ENCODE measurements at places on chromosomes 12 and 14.

GRCh38 chr14:54652605-54653052 lies 85.7 kb downstream of the SAMD4A start:
- no peak for DNase-seq

DNA sequence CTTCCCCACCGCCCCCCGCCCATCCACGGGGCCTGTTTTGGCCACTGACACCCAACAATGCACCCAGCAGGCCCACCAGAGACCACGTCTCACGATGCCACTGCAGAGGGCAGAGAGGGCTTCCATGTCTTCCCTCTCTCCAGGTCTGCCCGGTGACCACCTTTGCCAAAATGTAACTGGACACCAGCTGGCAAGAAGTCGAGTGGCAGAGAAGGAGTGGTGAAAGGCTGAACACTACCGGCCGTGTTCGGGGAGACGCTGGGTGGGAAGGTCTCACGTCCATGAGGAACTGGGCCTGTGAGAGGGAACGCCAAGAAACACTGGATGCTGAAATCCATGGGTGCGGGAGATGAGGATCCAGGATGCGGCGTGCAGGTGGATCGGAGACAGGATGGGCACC lies 308.2 kb downstream of the ADGRD1 start:
- no peak for DNase-seq

DNA sequence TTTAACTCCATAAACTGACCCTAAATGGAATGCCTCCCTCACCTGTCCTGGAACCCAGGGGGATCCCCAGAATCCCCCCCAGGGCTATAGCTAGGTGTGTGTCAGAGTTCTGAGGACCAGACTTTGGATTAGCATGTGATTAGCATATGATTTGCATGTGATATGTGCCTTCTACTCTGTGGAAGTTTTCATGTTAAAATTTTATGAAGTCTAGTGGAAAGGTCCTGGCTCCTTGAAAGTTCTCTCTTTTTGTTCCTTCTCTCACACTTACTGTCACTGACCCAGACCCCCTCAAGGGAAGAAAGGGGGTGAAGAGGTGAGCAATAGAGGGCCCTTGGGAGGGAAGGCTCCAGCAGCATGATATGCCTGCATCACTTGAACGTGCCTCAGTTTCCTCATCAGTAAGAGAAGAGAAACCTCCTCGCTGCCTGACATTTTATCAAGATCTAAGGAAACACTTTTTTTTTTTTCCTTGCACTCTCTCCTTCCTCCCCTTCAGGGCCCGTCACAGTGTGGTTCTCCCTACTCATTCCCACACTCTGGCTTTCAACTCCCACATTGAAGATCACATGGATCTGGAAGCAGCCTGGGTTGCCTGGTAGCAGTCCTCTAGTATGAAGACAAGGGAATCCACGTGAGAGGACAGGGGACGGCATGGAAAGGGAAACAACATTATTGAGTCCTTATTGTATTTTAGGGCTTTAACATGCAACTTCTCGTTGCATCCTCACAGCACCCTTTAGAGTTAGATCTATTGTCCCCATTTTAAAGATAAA lies 3.3 kb upstream of the C1QL4 start:
- no peak for DNase-seq

- no peak for DNase-seq
These were observed 164.9 kb downstream of the CCDC91 start for GRCh38 chr12:28355161-28355560.

GRCh38 chr12:113649256-113649830 lies 177.7 kb upstream of the LHX5 start:
- no peak for DNase-seq

DNA sequence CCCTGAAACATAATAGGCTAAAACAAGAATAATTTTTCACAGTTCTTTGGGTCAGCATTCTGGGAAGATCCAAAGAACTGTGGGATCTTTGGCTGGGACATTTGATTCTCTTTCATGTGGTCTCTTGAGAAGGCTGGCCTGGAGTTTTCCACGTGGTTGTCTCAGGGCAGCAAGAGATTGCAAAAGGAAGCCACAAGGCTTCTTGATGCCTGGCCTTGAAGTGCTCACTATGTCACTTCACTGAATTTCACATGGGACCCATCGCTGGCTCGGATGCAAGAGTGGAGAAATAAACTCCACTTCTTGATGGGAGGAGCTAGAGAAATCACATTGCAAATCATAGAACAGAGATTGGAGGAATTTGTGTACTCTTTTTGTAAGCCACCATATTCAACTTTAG lies 343.4 kb downstream of the MED13L start:
- DNase-seq: no peak

DNA sequence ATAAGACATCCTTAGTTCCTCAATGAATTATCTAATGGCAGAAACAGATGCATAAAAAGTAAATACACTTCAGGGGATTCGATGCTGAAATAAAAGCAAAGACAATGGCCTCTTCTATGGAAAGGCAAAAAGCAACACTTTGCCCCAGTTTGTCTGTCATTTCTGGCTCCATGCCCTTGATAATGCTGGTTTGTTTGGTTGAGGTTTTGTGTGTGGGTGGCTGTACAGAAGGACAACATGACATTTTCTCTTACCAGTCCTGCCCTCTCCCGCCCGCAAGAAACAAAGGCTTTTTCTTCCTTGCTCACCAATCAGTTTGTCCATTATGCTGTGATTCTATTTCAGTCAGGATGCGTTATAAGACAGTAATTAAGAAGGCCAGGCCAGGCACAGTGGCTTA lies 18.1 kb upstream of the WDR89 start:
- DNase-seq: no peak

DNA sequence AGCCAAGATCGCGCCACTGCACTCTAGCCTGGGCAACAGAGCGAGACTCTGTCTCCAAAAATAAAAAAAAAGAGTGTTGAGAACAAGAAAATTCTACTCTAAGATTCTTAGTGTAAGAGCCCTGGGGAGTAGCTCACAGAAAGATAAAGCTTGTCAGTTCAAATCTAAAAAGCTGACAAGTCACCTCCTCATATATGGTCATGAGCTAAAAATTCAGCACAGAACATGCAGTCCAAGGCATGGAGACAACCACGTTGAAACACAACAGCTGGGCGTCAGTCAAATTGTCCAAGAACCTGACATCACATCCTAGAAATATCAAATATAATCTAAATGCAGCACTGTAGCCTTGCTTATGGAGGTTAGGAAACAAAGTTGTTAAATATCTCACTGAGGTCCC lies 47.8 kb downstream of the CLIP1 start:
- DNase-seq: no peak

DNA sequence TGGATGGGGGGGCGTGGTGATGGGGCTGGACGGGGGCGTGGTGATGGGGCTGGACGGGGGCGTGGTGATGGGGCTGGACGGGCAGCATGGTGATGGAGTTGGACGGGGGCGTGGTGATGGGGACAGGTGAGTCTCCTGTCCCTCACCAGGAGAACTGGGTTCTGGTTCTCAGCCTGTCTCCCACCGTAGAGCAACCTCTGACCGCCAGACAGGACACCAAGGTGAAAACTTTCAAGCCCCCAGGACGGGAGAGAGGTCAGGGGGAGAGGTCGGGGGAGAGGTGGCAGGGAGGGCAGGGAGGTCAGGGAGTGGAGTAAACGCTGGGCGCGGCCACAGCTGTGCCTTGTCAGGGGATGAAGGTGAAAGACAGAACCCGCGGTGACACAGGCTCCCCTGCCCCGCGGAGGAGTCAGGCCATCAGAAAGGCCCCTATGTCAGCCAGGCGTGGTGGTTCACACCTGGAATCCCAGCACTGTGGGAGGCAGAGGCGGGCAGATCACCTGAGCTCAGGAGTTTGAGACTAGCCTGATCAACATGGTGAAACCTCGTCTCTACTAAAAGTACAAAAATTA lies 84.6 kb downstream of the GALNT9 start:
- no peak for DNase-seq

- DNase-seq: no peak
These were observed 12.6 kb upstream of the TTC7B start for GRCh38 chr14:90828642-90829487.

DNA sequence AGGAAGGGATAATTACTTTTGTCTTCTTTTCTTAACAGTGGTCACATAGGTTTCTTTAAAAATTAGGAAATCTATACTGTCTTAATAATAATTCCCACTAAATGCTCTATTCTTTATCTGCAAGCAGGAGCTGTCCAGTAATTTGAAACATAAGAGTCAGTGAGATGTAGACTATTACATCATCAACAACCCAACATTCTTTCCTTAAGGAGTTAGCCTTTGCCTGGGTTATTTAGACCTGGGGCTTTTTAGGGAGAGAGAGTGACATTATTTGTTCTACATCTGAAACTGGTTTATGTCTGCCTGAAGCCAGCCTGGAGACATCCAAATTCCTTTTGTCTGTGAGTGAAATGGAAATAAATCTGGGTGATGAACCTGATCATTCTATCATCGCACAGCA lies 294.4 kb downstream of the TMTC2 start:
- DNase-seq: no peak

GRCh38 chr12:100995201-100995600 lies 200.6 kb downstream of the ANO4 start:
- peak; percentile 74 for DNase-seq

DNA sequence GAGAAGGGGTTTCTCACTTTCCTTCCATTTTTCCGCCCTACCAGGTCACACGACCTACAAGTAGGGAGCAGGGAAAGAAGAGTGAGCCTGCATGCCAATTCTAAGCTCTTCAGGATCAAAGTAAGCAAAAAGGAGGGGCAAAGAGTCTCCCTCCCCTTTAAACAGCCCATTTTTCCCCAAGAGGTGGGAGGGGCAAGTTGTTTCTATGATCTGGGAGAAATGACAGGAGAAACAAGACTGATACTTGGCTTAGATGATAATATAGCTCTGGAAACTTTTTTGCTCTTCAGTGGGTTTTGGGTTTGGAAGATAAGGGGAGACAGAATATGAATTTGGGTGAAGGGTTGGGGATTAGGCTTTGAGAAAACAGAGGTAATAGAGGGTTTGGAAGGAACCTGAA lies 1.8 kb downstream of the DTX3 start:
- DNase-seq: no peak

DNA sequence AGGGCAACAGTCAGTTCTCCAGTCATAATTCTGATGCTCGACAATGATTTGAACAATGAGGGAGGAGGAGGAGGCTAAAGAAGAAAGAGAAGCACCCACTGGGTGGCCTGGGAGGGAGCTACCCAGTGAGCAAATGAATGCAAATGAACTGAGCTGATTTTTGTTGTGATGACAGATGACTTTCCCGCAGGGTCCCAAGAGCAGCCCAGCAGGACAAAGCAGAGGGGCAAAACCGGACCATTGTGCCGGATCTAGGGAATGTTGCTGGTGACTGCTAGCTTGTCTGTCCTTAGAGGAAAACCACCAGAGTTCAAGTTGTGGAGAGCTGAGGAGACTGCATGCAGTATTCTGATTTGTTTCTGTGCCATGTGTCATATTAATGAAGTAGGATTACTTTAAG lies 162.8 kb downstream of the MON2 start:
- no peak for DNase-seq

- peak; percentile 10 for DNase-seq
These were observed 300.9 kb upstream of the DCN start for GRCh38 chr12:91483471-91483985.

DNA sequence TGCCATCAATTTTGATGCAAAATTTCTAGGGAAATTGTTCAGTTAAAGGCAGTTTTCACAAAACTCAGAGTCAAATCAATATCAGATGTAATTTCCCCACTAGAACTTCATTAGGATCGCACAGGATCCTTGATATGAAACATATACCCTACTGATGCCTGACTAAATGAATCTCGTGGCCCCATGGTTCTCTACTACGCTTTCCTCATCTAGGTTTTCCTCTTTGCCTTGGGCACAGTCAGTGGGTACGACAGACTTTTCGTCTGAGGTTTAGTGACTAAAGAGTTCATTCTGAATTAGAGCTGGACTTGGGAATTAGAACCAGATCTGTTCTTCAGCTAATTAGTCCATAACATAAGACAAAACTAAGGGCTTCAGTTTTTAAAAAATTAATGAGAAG lies 42.5 kb upstream of the GNPNAT1 start:
- no peak for DNase-seq

GRCh38 chr14:104864267-104865080 lies 594 bp upstream of the CEP170B start:
- no peak for DNase-seq

- no peak for DNase-seq
These were observed 68.5 kb downstream of the FBXO34 start for GRCh38 chr14:55339770-55340169.

DNA sequence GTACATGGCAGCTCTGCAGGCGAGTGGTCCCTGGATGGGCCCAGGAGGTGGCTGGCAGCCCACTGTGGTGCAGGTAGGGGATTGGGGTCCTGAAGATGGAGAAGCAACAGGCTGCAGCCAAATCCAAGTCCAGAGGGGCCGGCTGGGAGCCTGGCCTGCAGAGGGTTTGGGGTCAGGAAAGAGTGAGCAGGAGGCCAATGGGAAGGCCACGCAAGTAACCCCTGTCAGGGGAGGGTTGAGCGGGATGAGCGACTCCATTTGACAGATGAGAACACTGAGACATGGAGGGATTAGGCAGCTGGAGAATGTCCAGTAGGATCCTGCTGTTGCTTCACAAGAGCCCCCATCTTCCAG lies 136.0 kb downstream of the BCL11B start:
- no peak for DNase-seq

GRCh38 chr12:4240981-4241380 lies 32.6 kb upstream of the CCND2 start:
- DNase-seq: no peak

DNA sequence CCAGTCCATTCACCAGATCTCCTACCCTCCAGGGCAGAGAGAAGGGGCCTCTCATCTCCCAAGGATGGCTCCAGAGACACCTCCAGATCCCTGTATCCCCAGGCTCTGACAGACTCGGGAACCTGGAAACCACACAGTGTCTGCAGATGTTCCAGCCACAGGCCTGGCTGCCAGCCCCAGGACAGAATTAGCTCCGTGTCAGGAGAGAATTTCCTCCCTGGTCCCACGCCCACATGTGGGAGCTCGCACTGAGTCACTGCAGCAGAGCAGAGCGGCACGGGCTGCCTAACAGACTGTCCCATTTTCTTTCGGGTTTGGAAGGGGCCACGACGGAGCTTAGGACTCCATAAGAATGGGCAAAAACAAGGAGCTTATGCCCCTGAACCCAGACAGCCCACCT lies 33.6 kb downstream of the CMKLR1 start:
- DNase-seq: peak; percentile 45

- no peak for DNase-seq
These were observed 33.4 kb downstream of the PDZRN4 start for GRCh38 chr12:41221491-41221890.

- DNase-seq: no peak
These were observed 16.0 kb downstream of the C14orf132 start for GRCh38 chr14:96055065-96055752.

GRCh38 chr14:68957775-68958174 lies 21.3 kb downstream of the ACTN1 start:
- DNase-seq: no peak

DNA sequence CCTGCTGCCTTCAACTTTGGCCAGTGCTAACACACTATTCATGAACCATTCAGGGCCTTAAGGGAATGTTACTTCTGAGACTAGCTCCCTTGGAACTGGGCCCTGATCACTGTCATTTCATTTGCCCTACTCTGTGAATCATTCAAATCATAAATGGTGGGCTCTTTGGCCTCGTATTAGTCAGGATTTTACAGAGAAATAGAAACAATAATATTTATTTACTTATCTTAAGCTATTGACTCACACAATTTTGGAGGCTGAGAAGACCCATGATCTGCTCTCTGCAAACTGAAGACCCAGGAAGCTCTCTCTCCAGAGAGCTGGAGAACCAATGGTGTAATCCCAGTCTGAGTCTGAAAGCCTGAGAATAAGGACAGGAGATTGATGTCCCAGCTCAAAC lies 398.5 kb downstream of the LRIG3 start:
- DNase-seq: no peak

Data from non-pigmented ciliary epithelial cell (primary cell).